ENCODE measurements at places on chromosomes 7 and 10.
A peak's percentile ranks its signal among the peaks of the same experiment; 100 is the strongest.

DNA sequence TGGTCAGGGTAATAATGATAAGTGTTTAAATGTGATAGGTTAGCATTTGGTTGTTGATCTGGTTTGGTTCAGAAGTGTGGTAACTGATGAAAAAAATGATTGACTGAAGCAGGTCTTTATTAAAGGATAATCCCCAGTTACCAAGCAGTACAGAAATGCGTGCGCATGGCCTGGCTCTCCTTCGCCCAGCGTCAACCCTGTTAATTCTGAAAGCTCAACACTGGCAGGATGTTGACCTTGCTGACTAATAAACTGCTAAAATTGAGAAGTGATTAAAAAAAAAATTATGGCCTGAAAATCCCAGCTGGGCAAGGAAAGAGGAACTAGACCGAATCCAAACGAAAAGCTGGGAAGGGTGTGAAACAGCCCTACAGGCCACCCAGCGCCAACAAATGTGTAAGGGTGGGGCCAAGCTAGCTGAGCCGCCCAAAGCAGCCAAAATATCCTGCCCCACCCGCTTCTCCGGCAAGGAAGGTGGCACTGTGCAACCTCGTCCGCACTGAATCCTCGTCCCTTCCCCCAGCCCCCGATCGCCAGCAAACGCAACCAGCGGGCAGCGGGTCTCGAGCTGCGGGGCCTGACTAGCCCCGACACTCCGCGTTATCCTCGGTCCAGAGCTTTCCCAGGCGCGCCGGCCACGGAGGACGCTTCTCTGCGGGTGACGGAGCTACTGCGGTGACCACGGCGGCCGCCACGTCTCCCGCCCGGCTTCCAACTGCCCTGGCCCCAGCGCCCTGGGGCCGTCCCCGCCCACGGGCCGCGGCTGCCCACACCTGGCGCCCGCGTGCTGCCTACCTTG, 561 bp downstream of the SHTN1 start:
- peak; percentile 21 for DNase-seq

DNA sequence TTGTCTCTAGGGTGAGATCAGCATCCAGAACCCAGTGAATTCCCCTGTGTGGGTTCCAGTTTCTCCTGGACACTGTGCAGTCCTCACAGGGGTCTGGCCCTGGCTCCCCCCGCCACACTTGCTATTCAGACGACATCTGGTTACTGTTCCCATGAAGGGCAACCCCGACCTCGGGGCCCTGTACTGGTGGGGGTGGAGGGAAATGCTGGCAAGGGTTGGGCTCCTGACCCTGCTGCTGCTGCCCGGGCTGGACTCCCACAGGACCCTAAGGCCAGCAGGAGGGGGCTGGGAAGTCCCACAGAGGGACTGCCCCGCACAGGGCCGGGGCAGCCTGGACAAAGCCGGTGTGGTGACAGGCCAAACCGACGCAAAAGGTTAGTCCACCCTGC, 768 bp upstream of the CPA1 start:
- no peak for DNase-seq

GRCh38 chr10:86888585-86889381, 68.6 kb downstream of the MMRN2 start:
- no peak for DNase-seq

DNA sequence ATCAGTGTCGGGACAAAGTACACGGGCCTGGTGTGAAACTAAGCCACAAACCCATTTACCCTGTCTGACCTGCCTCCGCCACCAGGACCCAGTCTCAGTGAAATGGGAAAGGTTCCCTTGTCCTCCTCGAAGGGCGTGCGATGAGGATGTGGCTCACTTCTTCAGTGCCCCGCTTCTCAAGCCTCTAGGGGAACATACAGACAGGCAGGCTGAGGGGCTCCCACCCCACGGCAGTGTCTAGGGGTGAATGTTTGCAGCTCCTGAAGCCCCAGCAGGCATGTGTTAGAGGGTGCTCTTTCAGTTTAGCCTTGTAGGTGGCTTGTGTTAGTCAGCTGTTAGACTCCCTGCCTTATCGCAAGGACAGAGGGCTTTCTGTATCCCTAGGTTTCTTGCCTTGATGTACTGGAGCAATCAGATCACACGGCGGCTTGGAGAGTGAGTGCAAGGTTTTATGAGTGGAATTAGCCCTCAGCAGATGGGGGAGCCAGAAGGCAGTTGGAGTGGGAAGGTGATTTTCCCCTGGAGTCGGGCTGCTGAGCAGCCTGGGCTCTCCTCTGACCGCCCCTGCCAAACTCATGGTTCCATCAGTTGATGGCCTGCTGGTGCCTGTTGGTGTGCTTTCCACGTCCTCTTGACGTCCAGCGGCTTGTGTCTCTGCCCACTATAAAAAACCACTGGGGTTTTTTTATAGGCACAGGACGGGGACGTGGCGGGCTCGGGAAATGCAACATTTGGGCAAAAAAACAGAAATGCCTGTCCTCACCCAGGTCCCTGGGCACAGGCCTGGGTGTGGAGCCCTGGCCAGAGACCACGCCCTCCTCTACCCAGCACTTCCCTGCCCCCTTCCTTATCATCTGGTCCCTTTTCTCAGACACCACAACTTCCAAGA, 759 bp downstream of the NUDT1 start:
- peak; percentile 6 for DNase-seq

DNA sequence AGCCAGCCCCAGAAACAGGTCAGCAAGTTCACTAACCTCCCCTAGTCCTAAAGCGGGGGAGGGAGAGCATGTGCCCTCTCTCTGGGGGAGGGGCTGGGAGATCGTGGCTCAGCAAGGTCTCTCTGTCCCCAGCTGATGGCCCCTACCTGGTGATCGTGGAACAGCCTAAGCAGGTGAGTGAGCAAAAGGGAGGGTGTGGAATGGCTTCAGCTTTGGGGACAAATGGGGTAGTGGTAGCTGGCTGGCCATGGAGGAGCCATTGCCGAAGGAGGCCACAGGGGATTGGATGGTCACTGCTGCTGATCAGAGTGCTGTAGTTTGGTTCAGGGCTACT, 779 bp downstream of the NFKB2 start:
- no peak for DNase-seq

GRCh38 chr7:134302120-134302519, 14.6 kb downstream of the SLC35B4 start:
- DNase-seq, result no peak

- DNase-seq, result no peak
Observed at GRCh38 chr10:79351332-79351731, 4.1 kb downstream of the PPIF start.

DNA sequence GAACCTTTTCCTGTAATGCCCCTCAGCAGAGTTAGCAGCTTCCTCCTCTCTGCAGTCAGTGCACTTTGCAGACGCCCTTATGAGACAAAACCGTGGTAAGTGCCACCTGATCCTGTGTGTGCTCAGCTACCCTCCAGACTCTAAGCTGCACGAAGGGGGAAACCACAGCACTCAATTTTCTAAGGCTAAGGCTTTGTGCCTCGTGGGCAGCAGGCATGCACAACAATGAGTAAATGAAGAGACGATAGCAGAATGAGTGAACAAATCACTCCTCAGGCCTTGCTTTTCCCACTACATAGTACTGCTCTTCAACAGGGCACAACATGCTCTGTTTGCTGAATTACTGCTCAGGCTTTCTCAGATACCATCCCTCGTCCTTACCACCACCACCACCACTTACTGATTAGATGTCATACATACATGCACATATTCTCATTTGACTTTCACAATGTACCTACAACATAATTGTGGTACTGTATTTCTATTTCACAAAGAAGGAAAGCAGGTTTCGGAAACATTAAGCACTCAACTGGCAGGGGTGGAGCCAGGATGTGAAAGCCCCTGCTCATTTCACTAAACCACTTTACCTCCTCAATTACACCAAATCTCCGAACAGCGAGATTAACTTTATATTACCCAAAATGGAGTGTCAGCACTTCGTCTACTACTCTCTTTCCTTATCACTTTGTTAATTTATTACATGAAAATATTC, 85.4 kb downstream of the ICA1 start:
- DNase-seq, result no peak

GRCh38 chr7:28643188-28643569, 230.9 kb downstream of the CREB5 start:
- no peak for DNase-seq

DNA sequence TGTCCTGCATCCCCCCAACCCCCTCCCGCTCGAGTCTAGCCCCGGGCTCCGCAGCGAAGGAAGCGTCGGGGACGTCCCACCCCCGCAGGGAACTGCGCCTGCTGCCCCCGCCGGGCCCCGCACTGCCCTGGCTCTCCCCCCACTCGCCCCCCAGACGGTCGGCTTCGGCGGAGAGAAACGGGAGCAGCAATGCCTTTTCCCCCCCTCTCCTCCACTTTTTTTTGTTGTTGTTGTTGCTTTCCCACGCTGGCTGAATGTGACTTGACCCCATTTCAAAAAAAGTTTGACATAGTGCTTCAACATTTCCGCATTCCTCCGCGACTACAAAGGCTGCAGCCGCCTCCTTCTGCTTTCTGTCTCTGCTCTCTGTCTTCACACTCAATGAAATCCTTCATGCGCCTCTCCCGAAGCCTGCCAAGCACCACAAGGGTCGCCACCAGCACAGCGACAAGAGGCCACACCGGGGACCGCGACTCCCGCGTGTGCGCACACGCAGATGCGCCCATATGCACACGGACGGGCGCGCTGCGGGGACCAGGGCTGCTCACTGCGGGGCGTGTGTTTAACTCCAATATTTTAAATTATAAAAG, 1.0 kb downstream of the CDK6 start:
- DNase-seq, result peak; percentile 18

DNA sequence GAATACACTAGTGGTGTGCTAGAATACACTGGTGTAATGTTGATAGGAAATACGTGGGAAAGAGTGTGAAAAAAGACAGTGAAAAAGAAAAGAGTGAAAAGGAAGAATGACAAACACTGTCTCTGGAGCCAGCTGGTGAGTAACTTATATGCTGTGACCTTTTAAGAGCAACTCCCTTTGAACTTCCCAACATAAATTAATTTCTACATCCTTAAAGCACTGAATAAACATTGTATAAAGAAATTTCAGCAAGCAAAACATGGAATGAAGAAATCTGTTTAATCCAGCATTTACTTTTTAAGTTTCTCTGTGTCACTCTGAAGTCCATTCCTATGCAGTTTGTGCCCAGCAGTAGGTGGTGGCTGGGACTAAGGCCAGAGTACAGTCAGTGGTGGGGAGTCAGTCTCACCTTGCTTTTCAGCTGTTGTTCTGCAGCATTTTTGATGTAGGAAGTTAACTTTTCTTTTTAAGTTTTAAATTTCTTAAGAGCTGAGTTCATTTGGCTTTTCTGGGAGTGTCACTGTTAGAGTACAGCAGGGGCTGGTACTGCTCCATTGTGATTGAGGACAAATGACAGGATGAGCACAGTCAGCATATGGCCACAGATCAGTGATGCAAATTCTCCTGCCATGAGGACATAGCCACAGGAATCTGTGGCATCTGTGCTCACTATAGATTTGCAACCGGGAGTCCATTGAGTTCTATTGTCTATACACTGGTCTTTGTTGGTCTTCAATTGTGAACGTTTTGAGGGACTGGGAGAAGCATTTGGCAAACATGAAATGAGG, 321.8 kb downstream of the ZNF248 start:
- DNase-seq, result no peak

Measured in NCI-H1694 treated with DMSO at 0.1 percent for 48 hours (cell line).